Right cardiac atrium (tissue), 5 donors: ENCODE measurements at places on chromosomes 7 and 10.

- no peak for DNase-seq
Observed at GRCh38 chr10:62830679-62831078, 14.5 kb upstream of the EGR2 start.

- DNase-seq = no peak
Observed at GRCh38 chr10:96645191-96645721, 58.4 kb upstream of the TM9SF3 start.

- DNase-seq = peak; percentile 72
Observed at GRCh38 chr10:7121154-7121797, 289.6 kb downstream of the SFMBT2 start.

GRCh38 chr7:17185690-17186070, 112.8 kb upstream of the AHR start:
- DNase-seq = no peak

DNA sequence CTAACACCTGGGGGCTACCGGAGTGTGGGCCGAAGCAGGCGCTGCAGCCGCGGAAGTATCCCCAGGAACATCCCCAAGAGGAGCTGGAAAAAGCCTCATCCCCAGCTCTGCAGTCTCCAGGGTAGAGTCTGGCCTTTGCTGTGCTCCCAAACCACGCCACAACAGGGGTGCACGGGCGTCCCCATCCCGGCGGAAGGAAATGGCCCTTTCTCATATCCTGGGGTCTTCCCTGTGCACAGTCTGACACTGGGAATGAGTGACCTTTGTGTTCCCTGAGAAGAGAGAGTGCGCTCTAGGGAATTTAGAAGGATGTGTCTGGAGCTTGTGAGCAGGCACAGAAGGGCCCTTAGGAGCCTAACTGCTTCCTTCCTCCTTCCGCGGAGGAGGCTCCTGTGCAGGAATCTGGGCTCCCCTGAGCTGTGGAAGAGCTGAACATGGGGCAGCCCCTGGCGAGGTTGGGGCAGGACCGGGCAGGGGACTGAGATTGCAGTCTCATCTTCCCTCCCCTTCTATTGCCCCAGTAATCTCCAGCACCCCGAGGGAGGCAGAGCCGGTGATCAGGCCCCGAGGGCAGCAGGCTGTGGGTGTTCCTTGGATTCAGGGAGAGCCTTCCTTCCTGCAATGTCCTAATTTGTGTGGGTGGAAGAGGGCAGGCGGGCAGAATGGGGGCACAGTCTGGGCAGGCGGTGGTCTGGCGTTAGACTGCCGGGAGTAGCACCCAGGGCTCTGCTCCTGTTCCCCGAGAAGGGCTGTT, 1.3 kb downstream of the REPIN1 start:
- no peak for DNase-seq

DNA sequence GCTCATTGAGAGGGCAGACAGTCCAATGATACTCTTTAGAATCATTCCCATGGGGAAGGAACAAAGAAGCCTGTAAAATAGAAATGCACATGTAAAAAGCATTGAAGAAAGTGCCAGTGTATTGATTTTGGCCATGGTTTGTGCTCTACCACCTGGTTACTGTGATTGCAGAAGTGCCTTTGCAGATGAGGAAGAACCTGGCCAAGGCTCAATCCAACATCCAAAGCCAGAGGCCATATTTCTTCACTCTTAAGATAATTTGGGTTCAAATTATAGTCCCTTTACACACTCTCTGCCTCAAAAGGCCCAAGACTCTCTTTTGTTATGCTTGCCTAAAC, 122.1 kb downstream of the EGFR start:
- DNase-seq = no peak

GRCh38 chr7:44400033-44400511, 74.7 kb upstream of the CAMK2B start:
- no peak for DNase-seq

GRCh38 chr10:23918839-23919238, 290.1 kb upstream of the KIAA1217 start:
- DNase-seq = no peak

DNA sequence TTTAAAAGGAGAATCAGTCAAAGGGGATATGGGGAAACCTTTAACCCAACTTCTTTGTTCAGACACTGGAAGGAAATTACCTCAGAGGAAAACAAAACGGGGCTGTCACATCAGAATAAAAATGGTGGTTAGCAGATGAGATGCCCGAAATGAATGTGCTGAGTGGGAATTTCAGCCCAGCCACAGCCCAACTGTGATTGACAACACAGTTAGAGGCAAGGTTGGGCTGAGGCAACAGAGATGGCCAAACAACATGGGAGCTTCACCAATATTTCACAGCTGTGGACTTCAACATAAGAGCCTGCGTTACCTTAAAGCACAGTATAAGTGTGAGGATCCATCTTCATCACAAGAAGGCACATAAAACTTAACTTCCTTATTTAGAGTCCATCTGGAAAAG, 133.5 kb upstream of the PTPRZ1 start:
- DNase-seq = no peak

DNA sequence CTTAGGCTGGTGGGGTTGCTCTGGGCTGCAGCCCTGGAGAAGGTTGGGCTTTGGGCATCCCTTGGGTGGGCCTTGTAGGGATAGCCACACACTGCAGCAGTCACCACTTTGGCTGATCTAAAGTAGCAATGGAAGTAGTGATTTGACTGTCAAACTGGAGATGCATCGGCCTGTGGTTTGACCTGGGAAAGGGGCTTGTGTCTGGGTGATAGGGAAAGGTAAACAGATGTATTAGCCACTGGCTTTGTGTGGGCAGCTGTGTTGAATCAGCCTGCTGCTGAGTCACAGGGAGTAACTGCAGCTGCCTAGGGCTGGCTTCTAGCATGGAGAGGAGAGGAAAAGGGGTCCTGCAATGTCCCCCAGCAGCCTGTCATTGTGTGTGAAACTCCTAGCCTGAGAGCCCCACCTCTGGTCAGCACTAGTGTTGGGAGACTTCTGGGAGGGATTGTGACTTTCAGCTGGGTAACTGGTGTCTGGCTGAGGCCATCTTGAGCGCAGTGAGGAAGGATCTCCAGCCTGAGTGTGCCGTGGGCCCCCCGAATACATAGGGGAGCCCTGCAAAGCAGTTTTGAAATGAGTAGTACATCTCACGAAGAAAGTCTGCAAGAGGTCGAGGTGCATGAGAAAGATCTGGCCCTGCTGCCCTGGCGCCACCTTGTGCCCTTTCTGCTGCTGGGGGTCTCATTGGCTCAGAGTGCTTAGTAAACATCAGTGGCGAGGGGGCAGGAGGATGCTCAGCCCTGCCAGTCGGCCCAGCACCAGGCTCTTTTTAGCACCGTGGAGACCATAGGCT, 117.3 kb downstream of the FANK1 start:
- no peak for DNase-seq

DNA sequence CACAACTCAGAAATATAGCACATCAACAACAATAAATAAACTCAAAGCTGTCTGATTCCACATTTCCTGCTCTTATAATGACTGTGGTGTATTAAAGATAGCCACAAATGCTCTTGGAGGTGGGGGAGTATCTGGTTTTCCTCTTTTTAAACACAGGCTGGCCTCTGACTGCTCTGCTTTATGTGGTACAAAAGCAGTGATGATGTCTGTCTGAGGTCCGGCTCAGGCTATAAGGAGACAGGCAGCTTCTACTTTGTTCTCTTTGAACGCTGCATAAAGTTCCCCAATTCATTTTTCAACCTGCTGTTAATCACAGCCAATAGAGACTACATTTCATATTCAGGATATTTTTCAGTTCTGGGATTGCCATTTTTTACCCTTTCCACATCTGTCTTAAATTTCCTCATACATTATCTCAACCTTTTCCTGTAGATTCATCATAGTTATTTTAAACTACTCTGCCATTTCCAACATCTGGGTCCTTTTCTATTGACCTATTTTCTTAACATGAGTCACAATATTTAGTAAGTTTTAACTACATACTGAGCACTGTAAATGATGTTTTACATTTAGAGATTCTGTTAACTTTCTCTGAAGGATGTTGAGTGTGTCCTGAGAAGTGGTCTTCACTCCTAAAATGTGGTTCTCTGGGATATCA, 64.9 kb downstream of the CRPPA start:
- DNase-seq = no peak

- DNase-seq = no peak
Observed at GRCh38 chr7:30728591-30729100, 23.3 kb upstream of the INMT start.

DNA sequence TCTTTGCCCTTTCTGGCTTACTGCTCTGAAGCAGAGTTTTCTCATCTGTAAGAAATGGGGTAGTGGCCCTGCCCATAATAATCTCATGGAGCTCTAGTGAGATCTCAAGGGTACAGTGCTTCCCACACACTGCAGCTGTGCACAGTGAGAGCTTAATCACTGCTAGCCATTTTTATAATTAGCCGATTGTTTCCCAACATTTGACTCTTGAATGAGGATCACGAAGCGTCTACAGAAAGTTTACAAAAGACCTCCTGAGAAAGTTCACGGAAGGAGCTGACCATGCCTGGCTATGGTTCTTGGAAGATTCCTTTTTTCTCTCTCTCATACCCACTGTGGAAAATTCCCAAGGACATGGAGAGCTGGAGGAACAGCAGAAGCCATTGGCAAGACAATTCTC, 70.4 kb downstream of the FAM171A1 start:
- no peak for DNase-seq

DNA sequence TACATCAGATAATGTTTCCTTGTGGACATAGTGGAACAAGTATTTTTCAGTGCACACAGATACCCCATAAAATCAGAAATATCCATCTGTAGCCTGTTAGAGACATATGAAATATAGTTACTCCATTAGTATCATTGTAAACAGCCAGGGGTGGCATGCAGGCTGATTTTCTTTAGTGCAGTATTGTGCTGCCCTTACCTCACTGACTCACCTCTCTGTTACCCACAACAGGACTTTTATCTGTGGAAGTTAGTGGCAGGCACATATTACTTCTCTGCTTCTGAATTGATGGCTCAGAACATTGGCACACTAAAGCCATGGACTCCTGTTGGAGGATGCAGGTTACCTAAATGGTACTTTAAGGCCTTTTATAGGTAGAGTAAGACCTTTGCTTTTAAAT, 70.0 kb downstream of the SLC25A40 start:
- DNase-seq = no peak

DNA sequence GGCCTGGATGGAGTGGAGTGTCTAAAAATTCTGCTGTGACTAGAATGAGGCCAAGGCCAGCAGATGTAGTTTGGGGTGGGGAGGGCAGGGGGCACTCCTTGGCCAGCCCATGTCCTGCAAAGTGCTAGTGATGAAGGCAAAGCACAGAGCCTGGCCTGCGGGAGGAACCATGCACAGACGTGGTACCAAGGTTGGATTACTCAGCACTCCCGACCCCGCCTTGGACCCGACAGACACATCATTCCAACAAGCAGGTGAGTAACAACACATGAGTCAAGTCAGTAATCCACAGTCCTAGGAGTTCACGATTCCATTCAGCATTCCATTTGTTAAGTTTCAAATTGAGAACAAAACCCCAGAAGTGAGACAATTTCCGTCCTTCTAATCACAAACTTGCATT, 317.3 kb downstream of the TCERG1L start:
- no peak for DNase-seq

DNA sequence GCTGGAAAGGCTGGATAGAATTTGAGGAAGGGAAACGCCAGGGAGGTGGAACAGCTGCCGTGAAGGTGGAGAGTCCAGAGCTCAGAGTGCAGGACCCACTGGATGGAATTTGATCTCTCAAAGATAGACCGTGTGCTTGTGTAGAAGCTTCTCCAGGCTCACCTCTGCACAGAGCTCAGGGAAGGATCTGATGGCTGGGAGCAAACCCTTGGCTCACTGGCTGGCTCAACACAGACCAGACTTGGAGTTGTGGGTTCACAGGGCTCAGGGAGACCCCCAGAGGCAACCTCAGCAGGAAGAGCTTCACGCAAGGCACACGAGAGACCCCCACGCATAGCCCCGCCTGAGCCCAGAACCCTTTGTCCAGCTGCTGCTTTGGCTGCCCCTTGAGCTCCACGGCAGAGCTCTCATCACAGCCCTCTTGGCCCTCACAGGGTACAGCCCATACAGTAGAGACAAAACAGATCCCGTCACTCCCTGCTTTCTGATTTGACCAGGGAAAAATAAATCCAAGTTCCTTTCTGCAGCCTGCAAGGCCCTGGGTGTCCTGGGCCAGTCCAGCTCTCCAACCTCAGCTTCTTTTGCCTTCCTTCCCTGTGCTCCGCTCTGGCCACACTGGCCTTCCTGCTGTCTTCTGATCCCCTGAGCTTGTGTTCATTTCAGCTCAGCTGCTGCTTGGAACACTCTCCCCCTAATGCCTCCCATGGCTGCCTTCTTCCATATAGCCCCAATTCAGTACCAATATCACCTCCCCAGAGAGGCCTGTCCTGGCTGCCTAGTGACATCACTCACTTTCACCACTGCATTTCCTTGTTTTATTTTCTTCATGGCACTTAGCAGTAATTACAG, 26.3 kb downstream of the GHRHR start:
- DNase-seq = no peak

DNA sequence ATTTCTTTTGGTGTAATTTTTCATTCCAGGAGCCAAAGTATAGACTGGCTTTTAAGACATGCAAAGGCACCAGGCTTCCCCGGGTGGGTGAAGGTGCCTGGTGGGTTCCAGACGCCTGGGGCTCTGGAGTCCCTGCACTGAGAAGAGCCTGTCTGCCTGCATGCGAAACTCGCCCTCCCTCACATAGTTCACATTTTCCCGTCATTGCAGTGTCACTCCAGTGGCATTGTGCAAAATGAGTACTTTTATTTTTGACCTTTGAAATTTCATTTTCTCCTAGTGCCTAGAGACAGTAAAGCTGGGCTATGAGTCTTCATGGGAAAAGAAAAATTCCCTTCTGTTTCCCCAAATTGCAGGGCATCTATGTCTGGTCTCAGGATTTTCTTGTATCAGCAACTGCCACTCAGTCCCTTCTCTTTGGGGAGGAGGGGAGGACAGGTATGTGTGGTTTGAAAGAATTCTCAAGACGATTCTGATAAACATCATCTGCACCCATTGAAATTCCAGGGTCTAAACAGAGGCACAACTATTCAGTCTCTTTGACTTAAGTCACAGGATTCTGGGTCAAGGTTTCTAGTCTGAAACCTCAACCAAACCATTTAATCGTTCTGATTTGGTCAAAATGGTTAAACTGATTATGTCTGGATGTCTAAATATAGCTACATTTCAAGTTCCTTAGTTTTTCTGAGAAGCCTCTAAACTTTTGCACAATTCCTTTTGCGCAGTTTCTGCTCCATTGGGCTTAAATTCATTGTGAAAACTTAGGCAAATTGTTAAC, 107.8 kb downstream of the CYP26A1 start:
- DNase-seq = no peak

- DNase-seq = no peak
Observed at GRCh38 chr10:22682237-22683139, 31.9 kb downstream of the PIP4K2A start.

DNA sequence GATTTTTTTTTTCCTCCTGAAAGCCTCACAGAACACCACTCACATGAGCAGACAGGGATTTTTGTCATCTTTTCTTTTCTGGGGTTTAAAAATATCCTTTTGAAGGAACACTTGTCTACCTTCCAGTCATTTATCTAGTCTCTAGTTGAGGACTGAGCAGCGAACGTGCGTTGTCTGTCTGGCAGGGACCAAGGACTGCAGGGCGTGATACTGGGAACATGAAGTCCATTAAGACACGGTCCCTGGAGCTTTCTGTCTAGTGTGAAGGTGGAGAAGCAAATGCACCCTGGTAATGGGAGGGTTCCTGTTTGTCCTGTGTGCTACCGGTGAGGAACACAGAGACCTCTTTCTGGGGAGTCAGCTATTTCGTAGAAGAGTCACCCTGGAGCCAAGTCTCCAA, 207.4 kb downstream of the TMEM178B start:
- DNase-seq = peak; percentile 50

GRCh38 chr10:35600193-35600592, 4.9 kb upstream of the GJD4 start:
- DNase-seq = no peak

- no peak for DNase-seq
Observed at GRCh38 chr7:90320801-90321494, at the start of gene FAM237B. TSS of gene FAM237B (minus strand) at chr7:90321304. CDS start at chr7:90319748, 1,556 bp downstream.
